ENCODE measurements at places on chromosomes 6 and 20.

- DNase-seq: no peak
Observed at GRCh38 chr6:54970337-54970736, 123.8 kb downstream of the FAM83B start.

GRCh38 chr20:62928246-62928939 is 2.1 kb upstream of the DIDO1 start:
- no peak for DNase-seq

DNA sequence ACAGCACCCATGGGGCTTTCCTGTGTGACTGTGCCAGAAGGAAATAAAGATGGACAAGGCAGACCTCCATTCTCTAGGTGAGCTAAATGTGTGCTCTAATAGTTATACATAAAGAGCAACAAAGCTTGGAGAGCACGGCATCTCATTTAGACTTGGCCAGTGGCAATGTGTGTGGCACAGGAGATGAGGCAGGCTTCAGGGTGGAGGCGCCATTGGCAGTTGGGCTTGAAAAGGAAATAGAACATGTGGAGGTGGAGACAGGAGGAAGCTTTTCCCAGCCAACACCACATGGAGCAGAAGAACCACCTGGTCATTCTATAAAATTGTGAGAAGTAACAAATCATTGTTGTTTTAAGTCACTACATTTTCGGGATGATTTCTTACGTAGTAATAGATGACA is 3.6 kb upstream of the RALY start:
- no peak for DNase-seq

DNA sequence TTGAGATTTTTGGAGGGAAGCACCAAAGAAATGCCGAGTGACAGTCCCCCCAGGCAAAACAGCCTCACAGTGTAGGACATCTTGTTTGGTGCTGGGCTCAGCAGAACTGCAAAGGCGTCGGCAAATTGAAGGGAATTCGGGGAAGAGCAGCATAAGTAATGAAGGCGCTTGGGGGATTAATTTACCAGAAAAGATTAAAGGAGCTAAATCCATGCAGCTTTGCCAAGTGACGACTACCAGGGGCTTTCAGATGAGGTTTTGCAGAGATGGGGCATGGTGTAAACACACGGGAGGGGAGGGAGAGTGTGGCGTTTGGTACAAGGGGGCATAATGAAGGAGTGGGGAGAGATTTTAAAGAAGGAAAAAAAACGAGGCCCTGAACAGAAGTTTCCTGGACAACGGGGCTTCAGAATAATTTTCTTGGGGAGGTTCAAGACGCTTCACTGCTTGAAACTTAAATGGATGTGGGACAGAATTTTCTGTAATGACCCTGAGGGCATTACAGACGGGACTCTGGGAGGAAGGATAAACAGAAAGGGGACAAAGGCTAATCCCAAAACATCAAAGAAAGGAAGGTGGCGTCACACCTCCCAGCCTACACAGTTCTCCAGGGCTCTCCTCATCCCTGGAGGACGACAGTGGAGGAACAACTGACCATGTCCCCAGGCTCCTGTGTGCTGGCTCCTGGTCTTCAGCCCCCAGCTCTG is 45.4 kb upstream of the CDH22 start:
- DNase-seq: no peak

DNA sequence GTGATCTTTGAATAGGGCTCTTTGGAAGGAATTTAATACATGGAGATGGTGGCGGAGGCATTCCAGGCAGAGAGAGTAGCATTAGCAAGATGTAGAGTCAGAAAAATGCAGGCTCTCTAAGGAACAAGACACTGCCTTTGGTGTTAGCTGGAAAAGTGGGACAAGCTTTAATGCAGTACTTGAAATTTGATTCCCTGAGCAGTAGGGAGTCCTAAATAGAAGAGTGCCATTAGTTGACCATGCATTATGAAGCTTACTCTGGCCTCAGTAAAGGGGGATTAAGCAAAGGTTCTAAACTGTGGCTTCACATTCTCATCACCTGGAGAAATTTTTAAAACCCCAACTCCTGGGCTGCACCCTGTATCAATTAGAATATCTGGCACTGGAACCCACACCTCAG is 494.8 kb upstream of the SOX4 start:
- DNase-seq: no peak

- DNase-seq: no peak
Observed at GRCh38 chr6:15368186-15368585, 122.3 kb downstream of the JARID2 start.

GRCh38 chr6:65064844-65065243 is 642.2 kb downstream of the EYS start:
- no peak for DNase-seq

Measured in activated T-helper 1 cell treated with anti-CD3 and anti-CD28 coated beads, Interleukin-2, amount 50 U/mL, for 16 hours (primary cell).